ENCODE measurements at places on chromosomes 4 and X.

GRCh38 chr4:53647547-53647946 is 56.3 kb upstream of the LNX1 start:
- no peak for DNase-seq

DNA sequence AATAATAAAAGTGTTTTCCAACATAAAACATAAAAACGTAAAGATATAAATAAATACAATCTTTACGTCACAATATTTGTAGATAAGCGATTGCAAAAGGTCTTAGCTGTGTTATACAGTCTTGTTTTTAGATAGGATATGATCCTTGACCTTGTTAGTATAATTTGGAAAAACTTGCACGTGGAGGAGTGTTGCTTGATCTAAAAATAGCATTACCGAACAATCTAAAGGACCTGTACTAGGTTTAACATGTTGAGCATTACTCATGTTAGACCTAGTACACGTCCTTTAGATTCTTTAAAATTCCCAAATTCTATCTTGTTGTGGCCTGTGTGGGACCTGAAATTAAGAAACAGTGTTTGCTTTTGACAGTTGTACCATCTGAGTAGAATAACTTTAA is 1.6 kb downstream of the METAP1 start:
- no peak for DNase-seq

DNA sequence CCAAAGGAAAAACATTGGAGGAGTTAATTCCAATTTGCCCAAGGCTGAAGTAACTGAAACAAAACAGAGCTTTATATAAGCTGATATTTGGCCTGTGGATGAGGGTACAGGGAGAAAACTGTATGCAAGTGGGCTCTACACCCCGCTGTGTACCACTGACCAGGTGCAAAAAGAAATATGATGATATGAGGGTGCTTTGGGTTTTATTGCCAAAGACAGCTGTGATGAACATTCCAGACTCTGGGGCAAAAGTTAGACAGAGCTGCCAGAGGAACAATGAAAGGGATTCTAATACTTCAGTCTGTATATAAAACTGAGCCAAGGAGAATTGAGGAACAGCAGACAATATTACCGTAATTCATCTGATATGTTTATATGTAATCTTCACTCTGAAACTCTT is 117.4 kb downstream of the MID1 start:
- no peak for DNase-seq

GRCh38 chr4:158094413-158095134 is 78.3 kb downstream of the GASK1B start:
- peak; percentile 66 for DNase-seq

GRCh38 chrX:135170877-135171519 is at the start of gene CT55:
CT55 (minus strand) TSS chrX:135171398; CDS start chrX:135171171, 227 bp downstream.
- DNase-seq, result no peak

- DNase-seq, result no peak
These were observed 16.1 kb upstream of the REPS2 start for GRCh38 chrX:16930392-16930791.

DNA sequence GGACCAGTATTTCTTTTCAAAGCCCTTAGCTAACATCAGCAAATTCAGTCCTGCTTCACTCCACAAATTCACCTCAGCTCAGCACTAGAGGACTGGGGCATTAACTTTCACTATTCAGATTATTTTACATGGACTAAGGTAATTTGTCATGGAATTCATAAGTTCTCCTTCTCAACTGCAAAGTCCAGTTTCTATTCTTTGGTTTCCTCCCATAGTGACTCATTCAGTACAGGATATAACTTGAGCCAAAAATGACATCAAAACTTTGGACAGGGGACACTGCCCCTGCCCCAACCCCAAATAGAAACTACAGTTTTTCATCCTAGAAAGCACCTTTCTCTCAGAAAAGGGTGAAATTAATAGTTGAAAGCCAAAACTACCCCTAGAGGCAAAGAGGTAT is 52.7 kb downstream of the COX7B2 start:
- no peak for DNase-seq

DNA sequence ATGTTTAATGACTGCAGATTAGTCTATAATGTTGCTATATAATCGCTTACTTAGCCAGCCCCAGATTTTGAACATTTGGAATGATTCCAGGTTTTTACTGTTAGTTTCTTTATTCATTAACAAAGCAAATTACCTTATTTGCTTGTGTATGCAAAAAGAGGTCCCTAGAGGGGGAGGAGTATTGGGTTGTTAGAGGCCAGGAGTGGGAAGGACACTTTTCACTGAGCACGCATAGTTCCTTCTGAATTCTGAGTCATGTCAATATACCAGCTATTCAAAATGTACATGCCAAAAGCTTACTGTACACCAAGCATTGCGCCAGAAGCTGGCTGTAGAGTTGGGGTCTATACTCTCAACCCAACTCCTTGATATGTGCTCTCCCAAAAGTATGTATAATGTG is 5.1 kb upstream of the DGAT2L6 start:
- no peak for DNase-seq

DNA sequence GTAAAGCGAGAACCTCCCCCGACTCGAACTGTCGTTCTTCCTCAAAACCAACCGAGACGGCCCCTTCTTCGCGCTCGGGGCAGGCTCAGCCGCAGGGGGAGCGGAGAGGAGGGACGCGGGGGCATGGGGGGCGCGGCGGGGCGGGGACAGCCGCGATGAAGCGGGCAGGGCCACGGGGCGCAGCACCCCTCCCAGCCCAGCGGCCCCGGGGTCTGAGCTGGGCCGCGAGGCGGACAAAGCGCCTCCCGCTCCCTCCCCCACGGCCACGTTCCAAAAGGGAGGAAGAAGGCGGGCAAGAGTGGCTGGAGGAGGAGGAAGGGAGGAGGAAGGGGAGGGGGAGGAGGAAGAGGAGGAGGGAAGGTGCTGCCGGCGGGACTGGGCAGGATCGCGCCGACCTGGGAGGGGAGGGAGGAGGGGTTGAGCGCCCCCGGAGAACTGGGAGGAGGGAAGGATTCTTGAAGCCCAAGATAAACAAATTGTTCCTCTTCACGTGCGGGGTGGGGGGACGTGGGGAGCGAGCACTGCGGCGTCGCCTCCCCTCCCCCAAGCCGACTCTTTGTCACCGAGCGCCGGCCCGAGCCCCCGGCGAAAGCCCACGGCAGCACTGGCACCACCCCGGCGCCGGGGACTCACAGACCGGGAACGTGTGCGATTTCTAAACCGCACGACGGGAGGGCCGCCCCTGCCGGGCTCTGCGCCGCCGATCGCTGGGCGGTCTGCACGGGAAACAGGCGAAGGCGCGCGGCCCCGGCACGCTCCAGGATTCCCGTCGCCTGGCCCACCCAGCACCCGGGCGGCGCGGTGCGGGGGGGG is 2.9 kb downstream of the MAML3 start:
- DNase-seq, result peak; percentile 93

- DNase-seq, result no peak
These were observed 128.1 kb downstream of the COL25A1 start for GRCh38 chr4:109174224-109174953.

DNA sequence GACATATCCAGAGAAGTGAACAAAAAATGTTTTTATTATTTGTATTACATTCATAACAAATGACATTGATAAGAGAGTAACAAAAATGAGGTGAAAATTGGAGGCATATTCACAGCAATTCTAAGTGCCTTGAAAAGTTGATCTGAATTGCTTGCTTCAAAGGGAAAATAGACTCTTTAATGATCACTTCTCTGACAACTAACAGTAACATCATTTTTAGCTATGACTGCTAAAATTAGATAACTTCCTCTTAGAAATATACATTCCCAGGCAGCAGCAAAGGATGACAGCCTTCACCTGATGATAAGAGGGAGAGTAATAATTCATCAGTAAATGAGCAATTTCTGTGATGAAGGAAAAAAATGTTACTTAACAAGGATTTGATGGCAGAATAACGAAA is 472.5 kb downstream of the PCDH10 start:
- no peak for DNase-seq

- DNase-seq, result no peak
These were observed 255.8 kb downstream of the OPHN1 start for GRCh38 chrX:68177542-68177941.

GRCh38 chr4:9792381-9792780 is 10.9 kb downstream of the DRD5 start:
- no peak for DNase-seq

GRCh38 chr4:149345424-149345823 is 470.2 kb downstream of the IQCM start:
- DNase-seq, result no peak

- DNase-seq, result peak; percentile 57
These were observed 77.5 kb downstream of the RLIM start for GRCh38 chrX:74536832-74537371.

- no peak for DNase-seq
These were observed 156.6 kb downstream of the CAMK2D start for GRCh38 chr4:113604955-113605354.

- DNase-seq, result no peak
These were observed 8.4 kb upstream of the TBL1X start for GRCh38 chrX:9456250-9457074.

DNA sequence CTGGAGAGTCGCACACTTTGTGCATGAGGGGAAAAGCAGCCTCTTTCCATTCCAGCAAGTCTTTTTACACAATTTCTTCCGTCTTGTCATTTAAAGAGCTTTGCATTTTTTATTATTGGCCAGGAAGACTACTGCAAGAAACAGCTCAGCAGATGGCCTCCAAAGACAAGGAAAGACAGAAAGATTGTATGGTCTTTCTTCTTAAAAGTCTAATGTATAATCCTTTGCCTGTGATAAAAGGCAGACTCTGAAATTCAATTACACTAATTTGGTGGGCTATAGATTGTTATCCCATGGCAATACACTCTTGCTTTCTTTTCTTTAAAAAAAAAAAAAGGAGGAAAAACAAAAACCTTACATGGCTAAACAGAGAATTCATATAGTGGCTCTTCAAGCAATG is 5.9 kb downstream of the CAPN6 start:
- DNase-seq, result no peak

GRCh38 chr4:77001907-77002306 is 52.4 kb downstream of the SEPTIN11 start:
- no peak for DNase-seq

DNA sequence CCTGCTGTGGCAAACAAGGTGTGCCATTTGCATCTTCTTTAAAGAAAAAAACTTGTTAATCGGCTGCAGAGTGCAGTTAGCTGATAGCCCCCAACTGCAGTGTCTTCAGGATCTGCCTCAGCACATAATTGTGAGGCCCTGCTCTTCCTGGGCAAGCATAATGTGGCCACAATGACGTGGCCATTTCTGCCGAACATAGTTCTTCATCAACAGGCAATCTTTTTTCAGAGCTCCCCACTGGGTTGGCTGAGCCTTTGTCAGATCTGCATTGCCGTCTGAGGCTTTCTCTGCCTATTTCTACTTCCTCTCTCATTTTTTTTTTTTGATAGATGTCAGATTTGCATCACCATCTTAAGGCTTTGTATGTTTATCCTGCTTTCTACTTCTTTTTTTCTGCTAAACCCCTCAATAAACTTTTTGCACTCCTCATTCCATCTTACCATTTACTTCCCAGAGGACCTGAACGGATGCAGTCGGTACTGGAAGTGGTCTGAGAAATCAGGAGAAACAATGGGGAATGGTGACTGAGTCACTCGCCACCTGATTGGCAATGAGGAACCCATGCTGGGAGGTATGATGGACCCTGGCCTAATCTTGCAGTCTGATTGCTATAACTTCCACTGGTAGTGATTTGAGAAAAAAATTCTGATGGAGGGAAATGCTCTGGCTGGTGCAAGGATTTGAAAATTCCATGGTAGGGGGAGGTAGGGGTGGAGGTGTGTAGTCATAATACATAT is 21.2 kb upstream of the TAB3 start:
- DNase-seq, result no peak

GRCh38 chr4:171117457-171117856 is 695.7 kb upstream of the GALNTL6 start:
- no peak for DNase-seq

GRCh38 chrX:72057849-72058248 is 73.9 kb downstream of the RTL5 start:
- DNase-seq, result no peak

GRCh38 chrX:1239681-1240142 is 27.3 kb upstream of the CRLF2 start:
- peak; percentile 22 for DNase-seq

- DNase-seq, result no peak
These were observed 384.4 kb upstream of the PABPC4L start for GRCh38 chr4:134585972-134586371.

GRCh38 chr4:52956691-52957090 is 94.6 kb downstream of the RASL11B start:
- no peak for DNase-seq

DNA sequence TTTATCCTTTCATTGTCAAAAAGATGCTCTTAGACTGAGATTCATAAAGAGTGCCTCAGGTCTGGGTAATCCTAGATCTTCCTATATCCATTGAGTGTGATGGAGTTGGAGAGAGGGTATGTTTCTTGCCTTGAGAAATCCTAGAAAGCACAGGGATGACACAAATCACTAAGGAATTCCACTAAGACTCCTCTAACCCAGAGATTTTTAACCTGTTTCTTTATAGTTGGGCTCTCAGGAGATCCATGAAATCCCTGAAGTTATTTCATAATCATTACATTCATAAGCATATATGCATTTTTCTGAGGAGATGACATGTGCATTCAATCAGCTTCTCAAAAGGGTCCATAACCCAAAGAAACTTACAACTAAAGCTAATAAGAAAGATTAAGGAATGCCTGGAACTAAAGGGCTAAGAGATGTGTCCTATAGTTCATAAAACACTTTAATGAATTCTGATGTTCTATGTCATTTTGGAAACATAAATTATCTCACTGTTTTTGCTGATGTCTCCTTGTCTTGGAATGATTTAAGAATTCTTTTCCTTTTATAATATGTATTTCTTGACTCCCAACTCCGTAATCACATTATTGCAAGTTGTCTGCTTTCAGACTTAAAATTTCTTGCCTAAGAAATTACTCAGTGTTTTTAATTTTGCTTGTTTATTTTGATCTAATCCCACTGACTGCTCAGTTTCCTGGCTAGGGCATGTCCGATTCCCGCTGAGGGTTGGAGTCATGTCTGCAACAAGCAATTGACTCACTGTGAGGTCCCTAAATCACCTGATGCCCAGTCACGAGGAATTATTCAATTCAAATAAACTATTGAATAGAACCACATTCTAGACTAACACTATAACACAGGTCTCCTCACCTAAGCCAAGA is 2.8 kb upstream of the AMTN start:
- no peak for DNase-seq

GRCh38 chrX:106378616-106379015 is 210.5 kb downstream of the PWWP3B start:
- DNase-seq, result no peak

- no peak for DNase-seq
These were observed 6.3 kb downstream of the GPAT3 start for GRCh38 chr4:83542225-83542624.

All from uterus (tissue), 4 donors.